Activated CD8-positive, alpha-beta memory T cell treated with anti-CD3 and anti-CD28 coated beads, Interleukin-2, amount 10 ng/mL, durations not matched to agents 7 days and 5 days (primary cell): ENCODE measurements at places on chromosomes 12 and 14. TPM values are rescaled to one million over a fixed set of nuclear protein-coding genes. Genes with fewer than 3 reads are reported as not detected.

DNA sequence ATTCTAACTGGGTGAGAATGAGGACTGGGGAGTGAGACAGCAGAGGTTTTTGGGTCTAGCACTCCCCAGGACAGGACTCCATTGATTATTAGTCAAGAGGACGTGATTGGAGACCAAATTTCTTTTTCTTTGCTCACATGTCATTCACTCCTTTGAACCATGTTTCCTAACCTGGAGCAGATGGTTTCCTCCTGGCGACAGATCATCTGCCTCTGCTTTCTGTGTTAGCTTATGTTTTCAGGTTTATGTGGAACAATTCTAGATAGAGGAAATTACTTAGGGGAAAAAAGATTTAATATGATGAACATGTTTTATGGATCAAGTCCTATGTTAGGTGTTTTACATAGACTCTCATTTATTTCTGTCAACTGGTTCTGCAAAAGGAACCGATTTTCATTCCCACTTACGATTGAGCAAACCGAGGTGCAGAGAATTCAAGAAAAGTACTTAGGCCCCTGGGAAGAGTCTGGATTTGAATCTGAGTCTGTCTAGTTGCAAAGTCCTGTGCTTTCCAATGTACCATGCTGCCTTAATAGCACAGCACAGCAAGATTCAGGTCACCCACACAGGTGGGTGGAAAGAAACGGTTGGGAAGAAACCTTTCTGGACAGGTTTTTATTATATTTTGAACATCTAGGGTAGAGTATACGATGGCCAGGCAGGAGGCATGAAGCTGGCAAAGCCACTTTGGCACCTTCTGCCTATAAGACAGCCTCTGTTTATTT lies 30.8 kb downstream of the SMOC1 start:
- no peak for DNase-seq

DNA sequence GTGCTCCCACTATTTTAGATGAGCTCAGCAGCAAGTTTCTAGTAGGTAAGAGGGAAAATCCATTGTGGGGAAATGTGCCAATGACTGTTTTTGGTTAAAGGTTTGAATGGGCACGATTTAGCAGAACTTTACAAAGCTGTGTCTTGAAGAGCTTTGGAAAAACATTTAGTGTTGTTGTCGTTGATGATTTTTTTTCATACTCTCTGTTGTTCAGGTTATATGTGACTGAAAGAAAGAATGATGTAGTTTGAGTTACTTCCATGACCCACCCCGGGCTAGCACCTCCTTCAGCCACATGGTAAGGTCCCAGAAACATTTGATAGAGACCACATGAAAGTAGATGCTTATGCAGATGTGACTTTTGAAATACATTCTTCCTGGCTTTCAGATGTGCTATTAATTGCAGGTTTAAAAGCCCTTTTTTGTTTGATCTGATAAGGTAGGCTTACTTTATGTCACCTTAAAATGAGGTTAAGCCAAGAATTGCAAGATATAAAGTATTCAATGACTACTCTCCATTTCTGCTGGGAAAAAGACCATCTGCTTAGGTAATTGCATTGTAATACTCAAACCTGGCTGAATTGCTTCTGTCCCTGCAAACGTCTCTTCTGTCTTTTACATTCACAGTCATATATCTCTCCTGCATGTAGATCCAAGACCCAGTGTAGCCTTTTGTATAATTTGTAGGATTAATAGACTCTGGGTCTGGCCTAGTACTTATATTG lies 250.6 kb downstream of the RGS6 start:
- DNase-seq: no peak

The MYL2 gene
- not detected for total RNA-seq

The HAL gene
- total RNA-seq: 0.16 TPM

DNA sequence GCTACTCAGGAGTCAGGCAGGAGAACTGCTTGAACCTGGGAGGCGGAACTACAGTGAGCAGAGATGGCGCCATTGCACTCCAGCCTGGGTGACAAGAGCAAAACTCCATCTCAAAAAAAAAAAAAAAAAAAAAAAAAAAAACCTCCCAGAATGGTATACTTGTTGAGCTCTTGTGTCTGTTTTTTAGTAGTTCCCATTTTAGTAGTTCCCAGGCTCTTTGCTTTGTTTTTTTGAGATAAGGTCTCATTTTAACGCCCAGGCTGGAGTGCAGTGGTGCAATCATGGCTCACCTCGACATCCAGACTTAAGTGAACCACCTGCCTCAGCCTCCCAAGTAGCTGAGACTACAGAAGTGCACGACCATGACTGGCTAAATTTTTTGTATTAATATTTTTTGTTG lies 13.4 kb downstream of the ATXN2 start:
- DNase-seq: no peak

The CAPZA3 gene
- not detected for total RNA-seq

The RTL1 gene
- not detected for total RNA-seq

GRCh38 chr14:31026450-31027235 lies 464 bp upstream of the STRN3 start:
- peak; percentile 96 for DNase-seq

GRCh38 chr12:111699-112493 lies 45.3 kb downstream of the IQSEC3 start:
- DNase-seq: no peak

DNA sequence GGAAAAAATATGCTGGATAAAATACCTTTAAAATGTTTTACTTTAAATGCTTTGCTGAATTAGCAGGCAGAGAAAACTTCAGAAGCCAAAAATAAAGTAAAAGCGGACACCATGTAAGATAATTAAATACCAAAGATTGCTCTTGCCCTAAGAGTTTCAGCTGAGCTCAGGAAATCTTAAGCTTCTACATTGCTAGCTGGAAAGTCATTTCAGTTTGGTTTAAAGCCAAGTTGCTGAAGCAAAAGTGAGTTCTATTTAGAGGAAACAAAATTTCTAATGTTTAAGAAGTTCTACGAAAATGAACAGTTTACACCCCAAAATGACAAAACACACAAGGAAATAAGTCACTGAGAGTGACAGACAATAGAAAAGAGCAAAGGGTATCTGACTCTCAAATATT lies 310.0 kb downstream of the ADAMTS20 start:
- no peak for DNase-seq
